ENCODE measurements at places on chromosomes 13 and 19.
A peak's percentile ranks its signal among the peaks of the same experiment; 100 is the strongest.

GRCh38 chr13:45542391-45542790, 73.1 kb downstream of the ERICH6B start:
- DNase-seq = no peak

GRCh38 chr19:22545751-22546150, 88.4 kb upstream of the ZNF492 start:
- no peak for DNase-seq

DNA sequence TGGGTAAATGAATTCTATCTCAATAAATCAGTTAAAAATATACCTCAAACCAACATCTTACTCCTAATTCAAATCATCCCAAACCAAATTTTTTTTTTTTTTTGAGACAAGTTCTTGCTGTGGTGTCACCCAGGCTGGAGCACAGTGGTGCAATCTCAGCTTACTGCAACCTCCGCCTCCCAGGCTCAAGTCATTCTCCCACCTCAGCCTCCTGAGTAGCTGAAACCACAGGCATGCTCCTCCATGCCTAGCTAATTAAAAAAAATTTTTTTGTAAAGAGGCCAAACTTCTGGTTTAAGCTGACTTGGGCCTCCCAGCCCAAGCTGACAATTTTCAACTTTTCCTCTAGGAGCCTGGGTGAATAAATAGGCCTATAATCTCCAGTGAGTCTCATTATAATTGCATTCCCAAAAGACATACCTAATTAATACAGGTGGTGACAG, 22.1 kb upstream of the OLFM2 start:
- DNase-seq = no peak

DNA sequence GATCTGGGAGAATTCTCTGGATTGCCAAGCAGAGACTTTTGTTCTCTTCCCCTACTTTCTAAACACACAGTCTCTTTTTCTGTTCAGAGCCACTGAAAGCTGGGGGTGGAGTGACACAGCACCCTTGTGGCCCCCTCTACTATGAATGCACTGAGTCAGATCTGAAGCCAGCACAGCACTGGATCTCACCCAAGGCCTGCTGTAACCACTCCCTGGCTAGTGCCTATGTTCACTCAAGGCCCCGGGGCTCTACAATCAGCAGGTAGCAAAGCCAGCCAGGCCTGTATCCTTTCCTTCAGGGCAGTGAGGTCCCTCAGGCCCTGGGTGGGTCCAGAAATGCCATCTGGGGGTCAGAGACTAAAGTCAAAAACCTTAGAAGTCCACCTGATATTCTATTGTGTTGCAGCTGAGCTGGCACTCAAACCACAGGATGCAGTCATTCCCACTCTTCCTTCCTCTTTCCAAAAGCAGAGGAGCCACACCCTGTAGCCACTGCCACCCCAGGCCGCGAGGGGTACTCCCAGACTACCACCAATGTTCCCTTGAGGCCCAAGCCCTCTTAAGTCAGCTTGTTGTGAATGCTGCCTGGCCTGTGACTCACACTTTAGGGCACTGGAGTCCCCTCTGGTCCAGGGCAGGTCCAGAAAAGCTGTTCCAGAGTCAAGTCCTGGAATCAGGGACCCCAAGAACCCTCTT, 110.1 kb upstream of the RXFP2 start:
- DNase-seq = no peak

GRCh38 chr13:62887046-62887445, 1471.4 kb upstream of the PCDH20 start:
- no peak for DNase-seq

- no peak for DNase-seq
Observed at GRCh38 chr13:88086577-88086976, 415.4 kb downstream of the SLITRK5 start.

DNA sequence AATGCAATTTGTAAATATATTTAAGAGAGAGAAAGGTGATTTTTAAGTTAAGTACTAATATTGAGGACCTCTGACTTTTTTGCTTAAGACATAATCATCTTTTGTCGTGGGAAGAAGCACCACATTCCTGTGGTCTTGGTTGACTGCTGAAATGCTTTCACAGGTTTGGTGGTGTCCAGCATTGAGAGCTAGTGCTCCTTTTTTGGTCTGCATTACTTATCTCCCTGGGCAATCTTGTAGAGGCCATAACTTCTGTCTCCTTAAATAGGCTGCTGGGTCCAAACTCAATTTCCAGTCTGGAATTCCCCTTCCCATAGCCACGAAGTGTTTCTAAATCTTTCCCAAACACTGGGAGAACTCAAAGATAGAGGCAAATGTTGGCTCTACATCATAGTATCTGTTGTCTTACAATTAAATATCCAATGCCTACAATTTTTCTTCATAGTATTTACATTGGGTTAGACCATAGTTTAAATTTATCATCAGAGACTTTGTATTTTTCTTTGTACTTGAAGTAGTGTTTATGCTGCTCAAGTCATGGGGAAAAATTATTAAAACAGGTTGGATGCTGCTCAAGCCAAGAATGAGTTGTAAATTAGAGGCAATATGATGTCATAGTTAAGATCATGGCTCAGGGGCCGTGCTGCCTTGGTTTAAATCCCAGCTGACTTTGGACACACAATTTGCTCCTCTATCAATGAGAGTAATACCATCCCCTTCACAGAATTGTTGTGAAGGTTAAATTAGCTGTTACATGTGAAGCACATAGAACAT, 105.6 kb downstream of the POSTN start:
- no peak for DNase-seq

DNA sequence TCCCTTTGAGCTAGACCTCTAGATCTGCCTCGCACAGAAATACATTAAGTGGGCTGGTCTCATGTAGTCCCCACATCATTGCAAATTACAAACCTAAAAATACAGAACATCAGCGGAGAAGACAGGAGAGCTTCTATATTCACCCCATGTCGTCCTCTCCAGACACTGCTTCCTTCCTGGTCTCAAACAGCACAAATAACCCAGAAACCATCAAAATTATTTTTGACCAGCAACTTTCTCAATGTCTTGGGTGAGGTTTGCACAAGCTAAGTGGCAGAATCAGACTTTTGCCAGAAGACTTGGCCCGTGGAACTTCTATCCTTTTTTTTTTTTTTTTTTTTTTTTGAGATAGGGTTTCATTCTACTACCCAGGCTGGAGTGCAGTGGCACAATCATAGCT, 28.2 kb downstream of the CLEC17A start:
- no peak for DNase-seq

DNA sequence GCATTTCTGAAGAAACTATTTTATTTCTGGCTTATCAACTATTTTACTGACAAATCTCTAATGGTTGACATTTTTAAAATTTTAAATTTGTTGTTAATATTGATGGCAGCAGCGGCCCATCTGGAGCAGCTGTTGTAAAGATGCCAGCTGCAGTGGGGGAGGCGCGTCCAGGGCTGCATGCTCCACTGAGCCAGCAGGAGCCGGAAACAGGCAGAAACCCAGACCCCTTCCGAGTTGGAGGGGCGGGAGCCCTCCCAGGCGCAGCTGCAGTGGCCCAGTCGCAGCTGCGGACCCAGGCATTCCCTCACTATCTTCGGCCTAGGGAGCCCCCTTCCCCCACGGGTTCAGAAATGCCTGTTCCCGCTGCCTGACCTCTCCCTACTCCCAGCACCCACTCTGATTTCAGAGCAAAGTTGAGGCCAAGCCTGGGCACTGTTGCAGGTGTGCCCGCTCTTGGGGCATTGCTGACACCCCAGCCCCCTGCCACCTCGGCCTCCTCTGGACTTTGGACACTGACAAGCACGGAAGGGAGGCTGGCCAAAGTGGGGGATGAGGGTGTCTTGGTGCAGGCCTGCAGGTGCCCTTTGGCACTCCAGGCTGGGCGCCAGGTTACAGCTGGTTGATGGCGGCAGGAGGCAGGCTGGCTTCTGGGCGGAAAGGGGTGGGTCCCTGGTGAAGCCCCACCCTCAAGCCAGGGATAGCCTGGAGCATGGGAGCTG, 69.2 kb downstream of the PIBF1 start:
- DNase-seq = no peak

GRCh38 chr13:102692491-102692826, 2.4 kb downstream of the METTL21C start:
- DNase-seq = no peak

GRCh38 chr13:102128216-102128810, 273.5 kb downstream of the FGF14 start:
- no peak for DNase-seq

DNA sequence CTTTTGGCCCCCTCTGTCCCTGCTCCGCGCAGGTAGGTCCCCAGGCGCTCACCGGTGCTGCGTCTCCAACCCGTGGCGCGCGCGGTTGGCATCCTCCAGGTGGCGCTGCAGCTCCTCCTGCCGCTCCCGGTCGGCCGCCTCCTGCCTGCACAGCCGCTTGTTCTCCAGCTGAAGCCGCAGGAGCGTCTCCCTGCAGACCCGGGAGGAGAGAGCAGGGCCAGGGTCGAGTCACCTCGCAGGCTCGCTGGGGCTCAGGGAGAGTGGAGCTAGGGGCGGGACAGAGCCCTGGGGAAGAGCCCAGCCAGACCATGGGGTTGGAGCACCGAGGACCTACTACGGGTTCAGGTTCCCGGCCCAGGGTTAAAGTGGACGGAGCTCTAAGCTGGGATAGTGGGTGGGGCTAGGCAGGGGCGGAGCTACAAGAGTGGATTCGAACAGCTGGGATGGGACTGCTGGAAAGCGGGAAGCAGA, 9.3 kb downstream of the HOOK2 start:
- DNase-seq = peak; percentile 83

- no peak for DNase-seq
Observed at GRCh38 chr13:48488995-48489394, 43.9 kb downstream of the RCBTB2 start.
